ENCODE measurements at places on chromosomes 12 and 14. TPM values are rescaled to one million over a fixed set of nuclear protein-coding genes. Genes with fewer than 3 reads are reported as not detected.

DNA sequence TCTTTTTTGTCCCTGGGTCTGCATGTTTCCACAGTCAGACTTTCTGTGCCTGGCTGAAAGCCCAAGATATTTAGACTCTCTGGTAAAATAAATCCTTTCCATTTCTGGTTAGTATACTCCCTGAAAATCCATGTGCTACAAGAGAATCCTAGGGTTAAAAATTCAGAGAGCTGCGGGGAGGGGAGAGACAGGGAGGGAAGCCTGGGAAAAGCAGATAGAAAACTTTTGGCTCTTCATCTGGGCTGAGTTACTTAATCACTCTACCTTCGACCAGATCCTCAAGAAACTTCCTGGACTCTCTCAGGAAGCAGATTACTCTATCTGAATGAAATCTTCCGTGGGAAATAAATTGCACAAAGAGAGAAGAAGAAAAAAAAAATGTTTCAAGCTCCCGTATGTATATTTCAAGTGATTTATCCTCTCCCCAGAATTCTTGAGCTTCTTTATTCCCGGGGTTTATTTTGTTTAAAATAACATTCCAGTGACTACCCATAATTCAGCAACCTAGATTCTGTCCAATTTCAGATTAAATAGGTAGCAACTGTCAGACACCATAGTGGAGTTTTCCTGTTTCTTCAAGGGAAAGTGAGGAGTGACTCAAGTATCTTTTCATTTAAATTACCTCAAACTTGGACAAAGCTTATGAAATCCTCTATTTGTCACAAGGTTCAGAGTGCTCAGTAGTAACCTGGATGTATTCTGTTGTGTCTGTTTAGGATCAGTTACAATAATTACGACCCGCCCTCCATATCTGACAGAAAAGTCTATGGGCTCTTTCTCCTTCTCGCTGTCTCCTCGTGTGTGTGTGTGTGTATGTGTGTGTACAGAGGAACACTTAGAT lies 163.7 kb downstream of the MYRFL start:
- no peak for DNase-seq

DNA sequence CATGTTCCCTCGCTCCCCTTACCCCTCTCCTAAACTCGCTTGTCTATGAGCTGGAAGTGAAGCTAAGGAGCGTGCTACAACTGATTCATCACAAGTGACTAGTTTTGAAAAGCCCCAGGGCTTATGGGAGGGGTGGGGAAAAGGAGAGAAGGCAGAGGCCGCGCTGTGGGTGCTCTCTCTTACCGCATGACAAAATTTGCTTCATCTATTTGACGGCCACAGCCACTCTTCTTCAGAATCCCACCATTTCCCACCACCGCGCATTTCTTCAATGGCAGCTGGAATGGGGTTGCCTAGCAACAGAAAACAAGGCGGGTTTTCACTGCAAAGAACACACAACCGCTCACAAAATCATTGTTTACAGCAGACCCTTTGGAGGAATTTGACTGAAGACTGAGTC lies 79.4 kb downstream of the ST8SIA1 start:
- DNase-seq = peak; percentile 56

DNA sequence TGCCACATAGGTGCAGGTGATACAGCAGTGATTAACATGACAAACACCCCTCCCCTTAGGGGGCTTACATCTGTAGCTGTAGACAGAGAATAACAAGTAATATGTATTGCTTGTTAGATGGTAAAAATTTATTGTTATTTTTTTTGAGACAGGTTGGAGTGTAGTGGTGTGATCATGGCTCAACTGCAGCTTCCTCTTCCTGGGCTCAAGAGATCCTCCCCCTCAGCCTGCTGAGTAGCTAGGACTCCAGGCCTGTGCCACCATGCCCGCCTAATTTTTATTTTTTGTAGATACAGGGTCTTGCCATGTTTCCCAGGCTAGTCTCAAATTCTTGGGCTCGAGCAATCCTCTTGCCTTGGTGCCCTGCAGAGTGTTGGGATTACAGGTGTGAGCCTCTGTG lies 19.8 kb downstream of the DIP2B start:
- DNase-seq = no peak

DNA sequence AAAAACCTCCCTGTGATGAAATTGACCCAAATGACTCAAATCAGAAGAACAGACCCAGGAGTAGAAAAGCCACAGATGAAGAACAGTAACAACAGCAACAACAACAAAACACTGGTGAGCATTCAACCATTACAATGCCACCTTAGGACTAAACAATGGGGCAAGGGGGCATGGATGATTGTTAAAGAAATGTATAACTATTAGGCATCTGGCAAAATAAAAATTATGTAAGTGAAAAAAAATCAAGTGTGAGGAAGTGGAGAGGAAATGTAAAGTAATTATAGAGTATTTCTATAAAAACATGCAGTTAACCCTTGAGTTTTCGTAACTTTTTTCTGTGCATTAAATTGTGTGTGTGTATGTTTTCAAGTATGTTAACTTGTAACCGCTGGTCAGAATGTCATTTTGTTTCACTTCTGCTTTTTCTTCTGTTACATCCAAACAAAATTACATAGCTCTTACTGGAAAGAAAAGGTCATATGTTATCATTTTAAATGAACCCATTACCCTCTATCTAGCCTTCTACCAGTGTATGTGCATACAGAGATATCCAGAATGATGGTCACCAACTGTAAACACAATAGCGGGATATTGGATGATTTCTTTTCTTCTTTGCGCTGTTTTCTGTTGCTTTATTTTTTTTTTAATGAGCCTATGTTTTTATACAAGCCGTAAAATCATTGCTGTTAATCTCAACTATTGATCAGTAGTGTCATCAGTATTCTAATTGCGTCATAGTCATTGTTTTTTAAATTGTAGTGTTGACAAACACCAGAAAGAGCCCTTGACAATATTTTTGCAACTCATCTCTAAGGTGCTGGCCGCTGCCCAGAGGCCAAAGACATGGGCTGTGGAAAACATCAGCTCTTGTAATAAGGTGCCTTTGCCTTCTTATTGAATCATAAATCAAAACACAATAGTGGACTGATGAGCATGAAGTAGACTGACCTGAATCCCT lies 170.6 kb downstream of the CRADD start:
- DNase-seq = no peak

DNA sequence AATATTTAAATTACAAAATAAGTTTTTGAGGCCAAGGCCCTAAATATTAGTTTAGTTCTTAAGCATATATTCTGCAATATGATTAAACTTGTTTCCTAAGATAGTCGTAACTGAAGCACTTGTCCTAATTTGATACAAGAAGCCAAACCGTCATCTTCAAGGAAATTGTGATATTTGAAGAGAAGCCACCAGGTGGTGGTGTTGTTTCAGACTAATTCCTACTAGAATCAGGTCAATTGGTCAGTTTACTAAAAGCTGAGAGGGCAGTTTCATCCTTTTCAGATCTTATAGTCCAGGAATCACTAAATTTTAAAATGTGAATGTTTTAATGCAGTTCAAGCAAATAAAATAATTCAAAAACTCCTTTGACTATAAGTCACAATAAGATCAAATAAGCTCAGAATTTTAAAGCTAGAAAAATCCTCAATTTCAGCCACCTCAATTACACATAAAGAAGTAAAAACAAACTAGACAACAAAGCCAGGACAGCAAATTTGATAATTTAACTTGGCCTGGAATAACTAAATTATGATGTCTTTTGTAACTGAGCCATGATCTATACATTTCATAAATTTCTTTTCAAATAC lies 7.1 kb upstream of the ARL1 start:
- peak; percentile 52 for DNase-seq

DNA sequence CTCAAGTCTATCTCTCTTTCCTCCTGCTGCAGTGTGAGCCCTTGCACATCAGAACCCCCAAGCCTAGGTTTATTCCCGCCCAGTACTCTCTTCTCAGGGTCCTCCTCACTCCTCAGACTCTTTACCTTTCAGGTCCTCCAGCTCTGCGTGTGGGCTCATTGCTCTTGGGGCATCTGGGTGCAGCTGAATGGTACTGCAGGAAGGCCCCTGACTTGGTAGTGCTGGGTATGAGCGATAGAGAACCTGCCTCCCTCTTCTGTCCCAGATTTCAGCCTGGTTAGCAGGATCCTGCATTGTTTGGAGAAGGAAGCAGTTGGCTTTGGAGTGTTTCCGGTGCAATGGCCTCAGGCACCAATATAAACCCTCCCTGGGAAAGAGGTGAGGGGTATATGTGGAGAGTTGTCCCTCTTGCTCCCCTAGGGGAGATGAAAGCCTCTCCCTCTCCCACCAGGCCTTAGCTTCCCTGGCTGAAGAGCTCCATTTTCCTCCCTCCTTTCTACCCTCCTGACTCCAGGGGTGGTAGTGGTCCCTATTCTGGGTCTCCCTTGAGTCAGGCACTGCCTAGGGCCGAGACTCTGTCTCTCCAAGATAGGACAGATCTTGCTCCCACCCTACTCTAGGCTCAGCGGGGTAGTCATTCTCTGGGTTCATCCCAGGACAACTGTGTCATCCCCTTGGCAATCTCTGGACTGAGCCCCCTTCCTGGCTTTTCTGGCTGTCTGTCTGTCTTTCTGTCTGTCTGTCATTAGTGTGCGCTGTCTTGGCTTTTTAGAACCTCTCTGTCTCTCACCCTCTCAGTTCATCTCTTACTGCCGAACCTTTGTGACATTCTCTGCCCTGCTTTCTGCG lies 3.8 kb downstream of the LRP1 start:
- DNase-seq = no peak

- DNase-seq = peak; percentile 26
Observed at GRCh38 chr14:24058260-24058950, 6.6 kb downstream of the CARMIL3 start.

ANKS1B gene
- 8.4 TPM for total RNA-seq

- DNase-seq = no peak
Observed at GRCh38 chr14:100438678-100439592, 115.8 kb downstream of the SLC25A47 start.

DNA sequence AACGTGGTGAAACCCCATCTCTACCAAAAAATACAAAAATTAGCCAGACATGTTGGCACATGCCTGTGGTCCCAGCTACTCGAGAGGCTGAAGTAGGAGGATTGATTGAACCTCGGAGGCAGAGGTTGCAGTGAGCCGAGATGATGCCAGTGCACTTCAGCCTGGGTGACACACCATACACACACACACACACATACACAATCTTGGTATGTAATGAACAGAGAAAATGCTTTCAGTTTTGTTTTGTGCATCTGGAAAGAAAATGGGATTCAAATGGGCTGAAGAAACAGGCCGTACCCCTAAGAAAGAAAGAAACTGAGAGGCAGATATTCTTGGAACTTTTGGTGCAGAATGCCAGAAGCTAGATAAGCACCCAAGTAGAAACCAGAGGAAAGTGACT lies 107.2 kb downstream of the PDE3A start:
- DNase-seq = no peak

DNA sequence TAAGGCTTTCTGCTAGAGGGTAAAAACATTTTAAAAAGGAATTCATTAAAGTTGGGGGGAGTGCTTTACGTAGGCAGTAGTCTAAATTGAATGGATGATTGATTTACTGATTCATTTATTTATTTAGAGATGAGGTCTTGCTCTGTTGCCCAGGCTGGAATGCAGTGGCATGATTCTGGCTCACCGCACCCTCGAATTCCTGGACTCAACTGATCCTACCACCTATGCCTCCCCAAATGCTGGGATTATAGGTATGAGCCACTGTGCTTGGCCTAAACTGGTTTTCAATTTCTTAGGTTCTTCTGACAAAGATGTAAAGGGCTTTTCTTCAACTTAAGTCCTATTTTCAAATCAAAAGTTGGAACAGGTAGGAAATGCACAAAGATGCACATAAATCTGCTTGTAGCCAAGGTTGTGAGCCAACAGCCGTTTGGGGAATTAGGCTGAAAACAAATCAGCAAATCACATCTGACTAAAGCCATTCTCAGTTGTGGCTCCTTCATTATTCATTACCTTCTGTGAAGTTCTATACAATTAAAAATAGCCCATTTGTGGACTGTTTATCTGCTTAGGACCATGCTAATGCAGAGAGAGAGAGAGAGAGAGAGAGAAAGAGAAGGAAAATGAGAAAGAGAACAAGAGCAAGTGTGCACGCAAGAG lies 218.0 kb downstream of the PPM1H start:
- DNase-seq = no peak

GRCh38 chr14:90587918-90588317 lies 191.1 kb downstream of the CALM1 start:
- no peak for DNase-seq

SOCS2 gene
- total RNA-seq = 56.4 TPM

- DNase-seq = no peak
Observed at GRCh38 chr12:24534622-24535021, 414.3 kb downstream of the BCAT1 start.

- no peak for DNase-seq
Observed at GRCh38 chr12:131905630-131906091, 11.2 kb downstream of the ULK1 start.

ART4 gene
- total RNA-seq = not detected

- no peak for DNase-seq
Observed at GRCh38 chr12:104310751-104311633, 7.5 kb downstream of the EID3 start.

BBOF1 gene
- 2.7 TPM for total RNA-seq

- no peak for DNase-seq
Observed at GRCh38 chr12:90235642-90236041, 527.0 kb upstream of the ATP2B1 start.

DNA sequence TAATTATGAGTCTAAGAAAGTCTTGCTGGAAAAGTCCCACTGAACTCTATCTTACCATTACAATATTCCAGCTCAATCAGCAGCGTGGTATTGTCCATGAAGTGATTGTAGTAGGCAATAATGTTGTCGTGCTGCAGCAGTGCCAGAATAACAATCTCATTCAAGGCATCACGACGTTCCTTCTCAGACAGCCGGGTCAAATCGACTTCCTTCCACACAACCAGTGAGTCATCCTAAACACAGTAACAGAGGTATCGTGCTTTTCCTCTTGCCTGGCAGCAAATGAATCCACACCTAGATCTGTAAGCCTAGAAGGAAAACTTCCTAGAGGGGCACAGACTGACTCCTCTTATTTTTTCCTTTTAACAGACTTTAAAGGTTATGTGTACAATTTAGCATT lies 2.9 kb downstream of the NEK9 start:
- no peak for DNase-seq

DNA sequence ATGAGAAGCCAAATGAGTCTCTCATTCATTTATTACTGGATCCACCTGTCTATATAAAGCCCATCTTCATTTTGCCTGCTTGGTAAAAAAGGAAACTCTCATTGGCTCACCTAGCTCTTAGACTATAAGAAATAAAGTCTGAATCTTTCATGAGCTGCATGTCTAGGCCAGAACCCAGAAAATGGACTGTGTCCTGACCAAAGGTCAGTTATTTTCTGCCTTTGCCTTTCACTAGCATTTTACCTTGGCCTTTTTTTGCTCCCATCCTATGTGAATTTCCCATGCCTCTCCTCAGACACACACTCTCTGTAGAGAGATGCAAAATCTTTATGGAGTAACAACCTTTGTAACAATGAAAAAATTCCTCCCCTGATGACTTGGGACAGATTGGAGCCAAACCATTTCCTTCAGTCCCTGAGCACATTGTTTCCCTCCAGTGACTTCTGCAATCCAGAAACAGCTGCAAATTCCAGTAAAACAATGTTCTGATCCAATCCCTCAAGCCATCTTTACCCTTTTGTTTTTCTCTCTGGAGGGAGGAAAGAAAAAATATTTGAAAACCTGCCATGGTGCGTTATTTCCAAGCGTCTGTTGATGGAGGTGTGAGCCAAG lies 33.6 kb upstream of the MAP3K9 start:
- no peak for DNase-seq

Measured in neural crest cell (in vitro differentiated cells).